ENCODE measurements at places on chromosomes 3 and 15.
A peak's percentile ranks its signal among the peaks of the same experiment; 100 is the strongest.

- DNase-seq: peak; percentile 12
Measured at GRCh38 chr3:64627471-64628321, 60.1 kb downstream of the ADAMTS9 start.

DNA sequence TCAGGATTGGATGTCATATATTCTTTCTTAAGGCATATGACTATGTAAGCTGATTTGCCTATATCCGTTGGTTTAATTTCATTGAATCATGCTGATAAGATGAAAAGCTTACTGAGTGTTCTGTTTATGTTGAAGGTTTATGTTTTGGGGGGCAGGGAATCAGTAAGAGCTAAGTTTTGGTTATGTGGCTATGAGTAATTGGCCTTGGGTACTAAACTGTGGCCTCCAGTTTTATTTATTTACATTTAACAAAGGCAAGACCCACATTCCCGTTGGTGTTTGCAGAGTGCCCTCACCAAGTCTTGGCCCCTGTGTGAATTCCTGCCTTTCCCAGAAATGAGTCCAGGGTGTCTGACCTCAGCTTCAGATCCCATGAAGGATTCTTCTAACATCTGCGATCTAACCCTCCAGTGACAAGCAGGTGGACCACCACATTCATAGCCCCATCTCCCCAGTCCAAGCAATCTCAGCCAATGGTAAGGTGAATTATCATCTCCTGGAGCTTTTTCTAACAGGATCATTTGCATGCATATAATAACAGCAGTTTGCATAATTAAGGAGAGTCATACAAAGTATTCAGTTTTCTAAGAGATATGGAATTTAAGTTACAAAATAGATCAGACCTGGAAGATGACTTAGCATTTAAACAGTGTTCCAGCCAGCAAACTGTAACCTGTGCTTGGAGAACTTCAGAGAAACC lies 27.4 kb downstream of the GLDN start:
- peak; percentile 93 for DNase-seq

DNA sequence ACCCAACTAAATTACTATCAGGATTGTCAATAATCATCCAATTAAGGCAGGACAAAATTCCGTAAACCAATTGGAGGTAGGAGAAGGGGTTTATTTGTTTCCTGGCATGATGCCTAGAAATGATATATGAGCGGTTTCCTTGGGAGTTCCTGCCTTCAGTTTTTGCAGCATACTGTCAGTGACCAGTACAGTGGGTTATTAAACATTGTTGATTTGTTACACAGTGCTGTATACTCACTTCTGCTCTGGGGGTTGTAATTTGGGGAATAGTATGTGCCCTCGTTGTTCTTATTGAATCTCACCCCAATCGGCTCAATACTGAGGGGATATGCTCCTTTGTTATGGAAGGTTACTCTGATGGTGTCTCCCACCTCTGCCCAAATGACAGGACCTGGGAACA lies 22.2 kb downstream of the CP start:
- peak; percentile 59 for DNase-seq

- no peak for DNase-seq
Measured at GRCh38 chr3:71905426-71905825, 120.5 kb upstream of the PROK2 start.
